ENCODE measurements at places on chromosomes 2 and 18. TPM values are rescaled to one million over a fixed set of nuclear protein-coding genes. Genes with fewer than 3 reads are reported as not detected.

ZNF892 gene
- 5.1 TPM for total RNA-seq

ASPRV1 gene
- 0.11 TPM for total RNA-seq

MC5R gene
- total RNA-seq: not detected

IL1R1 gene
- 17.3 TPM for total RNA-seq

RTP5 gene
- not detected for total RNA-seq

MERTK gene
- total RNA-seq: 33.6 TPM

SMYD1 gene
- total RNA-seq: not detected

MARCO gene
- not detected for total RNA-seq

RAB17 gene
- total RNA-seq: 1.6 TPM

KCNG2 gene
- total RNA-seq: not detected

OTX1 gene
- 0.33 TPM for total RNA-seq

SKOR2 gene
- total RNA-seq: not detected

MDH1B gene
- total RNA-seq: 0.35 TPM

ONECUT2 gene
- under 0.01 TPM for total RNA-seq

GRB14 gene
- total RNA-seq: 3.9 TPM

SP140 gene
- total RNA-seq: not detected

MYO5B gene
- 0.14 TPM for total RNA-seq

MYO7B gene
- 1.5 TPM for total RNA-seq

LYG1 gene
- 0.39 TPM for total RNA-seq

UPP2 gene
- total RNA-seq: not detected

CNPPD1 gene
- total RNA-seq: 18.4 TPM
